Esophagus mucosa (tissue), 1 donor: ENCODE measurements at places on chromosomes 11 and 22. TPM values are rescaled to one million over a fixed set of nuclear protein-coding genes. Genes with fewer than 3 reads are reported as not detected.
A peak's percentile ranks its signal among the peaks of the same experiment; 100 is the strongest.

- no peak for ATAC-seq
Observed at GRCh38 chr11:42598341-42598740, 713.5 kb upstream of the API5 start.

GRCh38 chr11:65869643-65870306, 2.8 kb downstream of the EFEMP2 start:
- no peak for ATAC-seq

DNA sequence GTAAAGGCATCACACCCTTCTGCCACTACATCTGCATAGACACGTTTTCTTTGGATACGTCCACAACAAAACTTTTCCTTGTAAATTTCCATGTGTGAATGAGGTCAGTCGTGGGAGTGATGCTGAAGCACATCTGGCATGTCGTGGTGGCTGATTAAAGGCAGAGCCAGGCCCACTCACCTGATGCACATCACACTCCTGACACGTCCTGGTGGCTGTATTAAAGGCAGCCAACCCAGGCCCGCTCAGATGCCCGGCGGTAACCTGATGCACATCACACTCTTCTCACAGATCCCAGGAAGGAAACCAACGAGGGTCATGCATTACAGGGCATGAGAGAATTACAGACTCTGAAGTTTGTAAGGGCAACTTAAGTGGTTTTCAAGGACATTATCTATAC, 321.6 kb upstream of the B3GAT1 start:
- ATAC-seq, result no peak

DNA sequence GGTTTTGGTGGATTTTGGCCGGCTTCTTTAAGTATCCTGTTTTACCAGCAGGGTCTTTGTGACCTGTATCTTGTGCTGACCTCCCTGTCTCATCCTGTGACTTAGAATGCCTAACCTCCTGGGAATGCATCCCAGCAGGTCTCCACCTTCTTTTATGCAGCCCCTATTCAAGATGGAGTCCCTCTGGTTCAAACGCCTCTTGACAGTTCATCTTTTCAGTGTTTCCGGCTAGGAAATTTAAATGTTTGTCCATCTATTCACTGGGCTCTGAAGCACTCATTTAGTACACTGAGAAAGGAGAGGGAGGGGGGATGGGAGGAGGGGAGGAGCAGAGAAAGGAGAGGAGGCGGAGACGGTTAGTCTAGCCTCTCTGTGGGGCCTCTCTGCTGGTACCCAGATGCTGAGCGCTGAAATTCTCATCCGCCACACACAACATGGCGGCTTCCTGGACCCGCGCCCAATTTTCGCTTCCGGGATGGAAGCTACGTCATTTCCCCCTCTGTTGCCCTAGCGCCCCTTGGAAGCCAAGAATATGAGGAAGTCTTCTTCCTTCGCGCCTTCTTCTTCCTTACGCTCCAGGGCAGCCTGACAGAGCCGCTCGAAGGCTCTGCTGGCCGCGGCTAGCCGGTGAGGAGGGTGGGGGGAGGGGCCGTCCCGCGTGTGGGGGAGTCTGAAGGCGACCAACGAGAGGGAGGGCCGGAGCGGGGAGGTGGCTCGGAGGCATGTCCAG, 69.0 kb upstream of the SYT13 start:
- ATAC-seq, result peak; percentile 80

DNA sequence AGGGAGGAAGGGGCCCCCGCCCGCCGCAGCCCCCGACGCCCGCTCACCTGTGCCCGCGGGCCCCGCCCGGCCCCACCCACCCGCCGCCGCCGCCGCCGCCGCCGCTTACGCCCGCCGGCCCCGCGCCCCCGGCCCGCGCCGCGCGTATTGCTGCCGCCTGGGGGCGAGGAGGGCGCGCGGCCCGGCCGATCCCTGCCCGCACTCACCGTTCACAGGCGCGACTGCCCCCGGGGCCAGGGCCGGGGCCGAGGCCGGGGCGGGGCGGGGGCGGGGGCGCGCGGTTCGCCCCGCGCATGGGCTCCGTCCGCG, 212 bp downstream of the HRAS start:
- ATAC-seq, result no peak

DNA sequence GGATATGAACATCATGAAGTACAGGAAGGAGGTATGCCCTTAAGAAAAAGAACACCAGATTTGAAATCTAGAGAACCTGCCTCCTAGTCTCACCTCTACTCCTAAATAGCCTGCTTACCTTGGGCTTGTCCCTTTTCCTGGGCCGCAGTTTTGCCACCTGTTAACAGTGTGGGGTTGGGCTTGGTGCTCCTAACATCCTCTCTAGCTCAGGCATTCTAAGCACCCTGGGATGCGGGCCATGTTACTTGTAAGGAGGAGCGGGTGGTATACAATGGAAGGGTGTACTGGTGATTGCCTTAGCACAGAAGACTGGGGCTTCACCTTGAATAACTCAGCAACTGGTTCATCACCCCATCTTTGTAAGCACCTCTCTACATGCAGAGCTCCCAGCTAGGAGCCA, 48.7 kb downstream of the TIMP3 start:
- no peak for ATAC-seq

DNA sequence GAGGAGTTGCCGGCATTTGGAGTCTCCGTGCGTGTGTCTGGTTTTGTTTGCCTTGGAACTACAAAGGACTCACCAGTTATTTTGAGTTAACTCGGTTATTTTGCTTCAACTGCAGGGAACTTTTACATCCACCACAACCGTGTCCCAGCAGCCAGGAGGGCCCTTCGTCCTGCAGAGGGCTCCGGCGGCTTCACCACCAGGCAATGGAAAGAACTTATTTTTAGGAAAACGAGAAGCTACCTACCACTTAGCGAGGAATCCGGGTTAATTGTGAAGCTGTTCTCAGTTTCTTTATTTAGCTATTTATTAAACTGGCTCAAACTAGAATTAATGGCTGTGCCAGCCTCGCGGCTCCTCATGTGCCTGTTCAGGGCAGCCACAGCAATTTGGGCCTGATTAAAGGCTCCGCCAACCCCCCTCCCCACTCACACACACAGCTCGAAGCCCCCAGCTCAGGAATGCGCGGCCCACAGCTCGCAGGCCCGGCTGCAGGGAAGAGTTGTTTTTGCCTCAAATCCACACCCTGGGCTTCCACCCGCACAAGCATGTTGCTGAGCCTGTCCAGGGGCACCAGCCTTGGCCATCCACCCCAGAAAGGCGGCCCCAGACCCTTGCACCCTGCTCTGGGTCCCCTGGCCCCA, 55.9 kb upstream of the FGF3 start:
- ATAC-seq, result no peak

GRCh38 chr11:72617080-72617762, 57.0 kb downstream of the PDE2A start:
- no peak for ATAC-seq

GRCh38 chr11:17580271-17580670, 33.2 kb downstream of the OTOG start:
- no peak for ATAC-seq

GRCh38 chr11:134710861-134711407, 298.9 kb upstream of the B3GAT1 start:
- no peak for ATAC-seq

DNA sequence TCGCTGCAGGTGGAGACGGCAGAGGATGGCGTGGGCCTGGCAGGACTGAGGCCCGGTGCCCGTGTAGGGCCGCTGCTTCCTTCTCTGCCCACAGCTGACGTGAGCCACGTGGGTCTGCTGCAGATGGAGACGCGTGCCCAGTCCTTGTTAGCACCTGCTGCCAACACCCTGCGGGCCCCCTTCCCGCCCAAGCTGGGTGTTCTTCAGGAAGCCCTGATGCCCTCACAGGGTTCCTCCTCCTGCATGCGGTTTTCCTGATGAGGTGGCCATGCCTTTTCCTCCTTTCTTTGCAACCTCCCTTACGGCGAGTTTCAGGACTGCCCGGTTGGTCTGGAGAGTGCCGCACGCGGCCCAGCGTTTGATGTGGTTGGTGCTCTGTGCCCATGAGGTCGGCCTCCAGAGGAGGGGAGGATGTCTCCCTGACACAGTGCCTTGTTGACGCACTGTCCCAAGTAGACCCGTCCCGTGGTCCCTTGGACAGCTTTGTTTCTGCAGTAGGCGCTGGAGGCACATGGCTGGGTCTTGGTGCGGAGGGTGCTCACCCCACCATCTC, 44.7 kb downstream of the AP2A2 start:
- no peak for ATAC-seq

DNA sequence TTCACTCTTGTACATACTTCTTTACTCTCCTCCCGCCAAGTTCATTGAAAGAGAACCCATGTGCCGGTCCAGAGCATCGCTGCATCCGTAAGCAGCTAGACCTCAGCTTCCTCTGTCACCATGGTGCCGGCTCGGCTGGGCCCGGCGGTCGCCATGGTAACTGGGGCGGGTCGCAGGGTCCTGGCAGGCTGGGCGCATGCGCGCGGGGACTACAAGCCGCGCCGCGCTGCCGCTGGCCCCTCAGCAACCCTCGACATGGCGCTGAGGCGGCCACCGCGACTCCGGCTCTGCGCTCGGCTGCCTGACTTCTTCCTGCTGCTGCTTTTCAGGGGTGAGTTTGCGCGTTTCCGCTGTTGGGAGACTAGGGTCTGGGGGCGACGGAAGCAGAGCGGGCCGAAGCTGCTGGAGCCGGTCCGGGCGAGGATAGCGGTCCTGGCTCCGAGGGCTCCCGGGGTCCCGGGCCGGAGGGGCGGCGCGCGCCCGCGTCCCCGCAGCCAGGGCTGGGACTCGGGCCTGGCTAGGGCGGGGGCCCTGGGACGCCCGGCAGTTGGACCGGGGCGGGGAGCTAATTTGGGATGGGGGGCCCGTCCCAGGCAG, at the start of gene JAM3:
Gene JAM3, plus strand, starts transcription at position 244 of the 597 bp plus-strand sequence. Its CDS starts 12 bp downstream, at position 256.
- ATAC-seq, result peak; percentile 83

DNA sequence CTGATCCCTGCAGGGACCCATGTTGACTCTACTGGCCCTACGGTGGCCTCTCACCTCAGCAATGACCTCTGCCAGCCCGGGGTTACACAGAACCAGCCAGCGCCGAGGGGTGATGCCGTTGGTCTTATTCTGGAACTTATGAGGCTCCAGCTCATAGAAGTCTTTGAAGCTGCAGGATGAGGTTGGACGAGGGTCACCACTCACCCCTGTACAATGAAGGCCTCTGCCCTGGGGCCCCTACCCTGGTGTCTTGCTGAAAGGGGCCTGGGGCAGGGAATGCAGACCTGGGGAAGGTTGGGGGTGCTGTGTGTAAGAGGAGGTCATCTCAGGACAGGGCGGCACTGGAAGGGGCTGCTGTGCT, 6.8 kb downstream of the PYGM start:
- ATAC-seq, result no peak

DNA sequence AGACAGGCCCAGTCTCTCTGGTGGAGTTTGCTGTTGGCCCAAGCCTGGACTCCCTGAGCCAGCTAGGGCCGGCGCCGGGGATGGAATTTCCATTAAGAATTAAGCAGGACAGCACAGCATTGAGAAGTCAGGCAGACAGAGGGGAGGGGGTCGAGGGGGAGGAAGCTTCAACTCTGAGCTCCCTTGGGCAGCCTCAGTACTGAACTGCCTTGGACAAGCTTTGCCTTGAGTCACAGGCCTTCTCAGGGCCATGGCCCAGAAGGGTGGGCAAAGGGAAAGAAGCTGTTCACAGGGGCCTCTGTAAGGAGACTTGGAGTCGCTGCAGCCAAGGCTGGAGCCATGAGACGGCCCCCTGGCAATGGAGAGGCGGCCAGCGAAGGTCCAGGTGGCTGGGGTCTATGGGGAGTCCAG, 2.6 kb upstream of the INSC start:
- ATAC-seq, result no peak

DNA sequence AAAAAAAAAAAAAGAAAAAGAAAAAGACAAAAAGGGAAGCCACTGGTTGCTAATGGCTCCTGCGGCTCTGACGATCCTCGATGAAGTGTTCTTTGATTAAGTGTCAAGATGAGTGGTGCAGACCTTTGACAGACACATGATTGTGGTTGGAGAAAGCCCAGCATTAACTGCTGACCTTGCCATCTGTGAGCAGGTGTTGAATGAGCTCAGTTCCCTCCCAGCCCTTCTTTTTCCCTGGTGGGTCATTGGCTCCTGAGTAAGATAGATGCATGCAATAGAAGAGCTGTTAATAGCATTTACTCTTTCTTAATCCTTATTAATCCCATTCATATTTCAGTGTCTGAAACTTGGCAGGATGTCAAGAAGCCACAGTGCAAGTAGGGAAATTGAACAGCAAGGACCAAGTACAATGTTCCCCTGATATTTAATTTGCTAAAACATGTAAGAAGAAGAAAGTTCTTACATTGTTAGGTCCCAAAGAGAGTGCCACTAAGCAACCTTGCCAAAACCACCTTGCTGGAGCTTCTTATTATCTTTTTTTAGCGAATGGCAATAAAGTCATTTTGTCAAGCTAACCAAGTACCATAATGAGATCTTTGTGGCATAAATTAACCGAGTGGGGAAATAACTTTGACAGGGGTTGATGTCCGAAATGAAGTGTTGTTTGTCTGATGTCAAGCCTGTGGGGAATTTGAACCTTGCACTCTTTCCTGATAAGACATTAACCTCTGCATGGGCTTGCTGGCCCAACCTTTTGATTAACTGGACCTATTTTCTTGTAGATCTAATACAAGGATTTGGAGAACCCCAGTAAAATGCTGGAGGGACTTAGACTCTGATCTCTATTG, 113.7 kb downstream of the PTPRJ start:
- peak; percentile 84 for ATAC-seq

DNA sequence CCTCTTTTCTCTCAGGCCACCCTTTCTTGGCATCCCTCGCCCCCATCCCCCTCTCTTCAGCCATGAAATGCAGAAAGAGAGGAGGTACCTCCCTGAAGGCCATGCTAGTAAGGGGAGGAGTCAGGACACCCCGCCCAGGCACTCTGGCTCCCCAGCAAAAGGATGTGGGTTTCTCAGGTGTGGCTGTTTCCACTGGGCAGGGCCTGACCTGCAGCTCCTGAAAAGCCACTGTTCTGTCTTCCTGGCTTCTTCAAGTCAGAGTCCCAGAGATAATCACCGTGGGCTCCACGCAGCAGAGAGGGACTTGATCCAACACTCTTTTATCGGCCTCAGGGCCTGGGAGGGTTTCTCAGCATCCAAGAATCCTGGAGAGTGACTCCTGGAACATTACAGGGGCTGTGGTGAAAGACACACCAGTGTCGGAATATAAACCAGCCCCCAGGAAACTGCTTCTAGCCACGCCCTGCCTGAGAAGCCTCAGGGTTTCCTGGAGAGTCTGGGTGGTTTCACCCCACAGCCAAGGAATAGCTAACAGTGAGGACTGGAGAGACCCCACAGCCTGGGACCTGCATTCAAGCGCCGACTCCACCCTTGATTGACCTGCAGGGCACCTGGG, 45.7 kb upstream of the TSPAN18 start:
- ATAC-seq, result peak; percentile 61

GRCh38 chr22:37854946-37855345, 5.7 kb downstream of the EIF3L start:
- no peak for ATAC-seq

- ATAC-seq, result no peak
Observed at GRCh38 chr11:17771841-17772401, 37.3 kb downstream of the KCNC1 start.

GRCh38 chr11:72802822-72803221, 9.0 kb upstream of the STARD10 start:
- ATAC-seq, result no peak

- ATAC-seq, result peak; percentile 86
Observed at GRCh38 chr22:17258015-17258787, 39.0 kb upstream of the ADA2 start.

PLXNB2 gene
- total RNA-seq, result 148 TPM

CSRP3 gene
- not detected for total RNA-seq

KDELR3 gene
- total RNA-seq, result 3.2 TPM

PIK3IP1 gene
- 5.8 TPM for total RNA-seq

MS4A1 gene
- 2.9 TPM for total RNA-seq
